A549 treated with DMSO at 1 μM for 4 hours (cell line): ENCODE measurements at places on chromosomes 6 and 20. TPM values are rescaled to one million over a fixed set of nuclear protein-coding genes. Genes with fewer than 3 reads are reported as not detected.

The POU5F1 gene
- 2.5 to 4.6 TPM (median 3.8 TPM) in 5 replicates for total RNA-seq

The CLDN20 gene
- not detected in 5 replicates for total RNA-seq

The MYH7B gene
- total RNA-seq = 0.08 to 0.17 TPM (median 0.13 TPM) in 4 of 5 replicates, not detected in the other

The OOEP gene
- not detected in 5 replicates for total RNA-seq

The DEFB112 gene
- not detected in 5 replicates for total RNA-seq

The WFDC10A gene
- total RNA-seq = not detected in 5 replicates

The SLC18B1 gene
- 5.0 to 6.2 TPM (median 5.7 TPM) in 5 replicates for total RNA-seq

The NUDT3 gene
- total RNA-seq = 6.3 to 8.9 TPM (median 6.6 TPM) in 5 replicates

The COL20A1 gene
- total RNA-seq = 0.67 to 1.6 TPM (median 1.3 TPM) in 5 replicates

The BPI gene
- total RNA-seq = not detected in 5 replicates

The GOPC gene
- 15.5 to 20.9 TPM (median 18.4 TPM) in 5 replicates for total RNA-seq

The KIF6 gene
- 0.15 to 0.33 TPM (median 0.23 TPM) in 4 of 5 replicates, not detected in the other for total RNA-seq

The TRIM40 gene
- not detected in 5 replicates for total RNA-seq

The RIN2 gene
- total RNA-seq = 34.8 to 40.3 TPM (median 36.4 TPM) in 5 replicates

The AIF1 gene
- total RNA-seq = not detected in 5 replicates

The UBE2J1 gene
- total RNA-seq = 13.3 to 18.4 TPM (median 16.1 TPM) in 5 replicates

The REPS1 gene
- total RNA-seq = 20.5 to 23.7 TPM (median 21.9 TPM) in 5 replicates

The ARFGEF2 gene
- 13.6 to 18.2 TPM (median 16.5 TPM) in 5 replicates for total RNA-seq

The GATA5 gene
- 0.46 to 1.1 TPM (median 0.84 TPM) in 5 replicates for total RNA-seq

The PPIL6 gene
- total RNA-seq = 2.2 to 3.3 TPM (median 2.7 TPM) in 5 replicates

The FOXS1 gene
- 0.55 to 1.6 TPM (median 1.1 TPM) in 5 replicates for total RNA-seq

The KHDC1L gene
- 0.20 to 0.81 TPM (median 0.35 TPM) in 4 of 5 replicates, not detected in the other for total RNA-seq

The ENPP1 gene
- 1.1 to 2.3 TPM (median 1.5 TPM) in 5 replicates for total RNA-seq

The SF3B5 gene
- 199 to 225 TPM (median 207 TPM) in 5 replicates for total RNA-seq

The CLIC5 gene
- total RNA-seq = not detected in 5 replicates

The BEND6 gene
- 0.71 to 1.7 TPM (median 1.3 TPM) in 5 replicates for total RNA-seq

The LYRM2 gene
- 30.4 to 39.0 TPM (median 33.8 TPM) in 5 replicates for total RNA-seq

The FIG4 gene
- total RNA-seq = 3.9 to 5.0 TPM (median 4.3 TPM) in 5 replicates
